Chondrocyte (in vitro differentiated cells): ENCODE measurements at places on chromosomes 3 and 15.
A peak's percentile ranks its signal among the peaks of the same experiment; 100 is the strongest.

DNA sequence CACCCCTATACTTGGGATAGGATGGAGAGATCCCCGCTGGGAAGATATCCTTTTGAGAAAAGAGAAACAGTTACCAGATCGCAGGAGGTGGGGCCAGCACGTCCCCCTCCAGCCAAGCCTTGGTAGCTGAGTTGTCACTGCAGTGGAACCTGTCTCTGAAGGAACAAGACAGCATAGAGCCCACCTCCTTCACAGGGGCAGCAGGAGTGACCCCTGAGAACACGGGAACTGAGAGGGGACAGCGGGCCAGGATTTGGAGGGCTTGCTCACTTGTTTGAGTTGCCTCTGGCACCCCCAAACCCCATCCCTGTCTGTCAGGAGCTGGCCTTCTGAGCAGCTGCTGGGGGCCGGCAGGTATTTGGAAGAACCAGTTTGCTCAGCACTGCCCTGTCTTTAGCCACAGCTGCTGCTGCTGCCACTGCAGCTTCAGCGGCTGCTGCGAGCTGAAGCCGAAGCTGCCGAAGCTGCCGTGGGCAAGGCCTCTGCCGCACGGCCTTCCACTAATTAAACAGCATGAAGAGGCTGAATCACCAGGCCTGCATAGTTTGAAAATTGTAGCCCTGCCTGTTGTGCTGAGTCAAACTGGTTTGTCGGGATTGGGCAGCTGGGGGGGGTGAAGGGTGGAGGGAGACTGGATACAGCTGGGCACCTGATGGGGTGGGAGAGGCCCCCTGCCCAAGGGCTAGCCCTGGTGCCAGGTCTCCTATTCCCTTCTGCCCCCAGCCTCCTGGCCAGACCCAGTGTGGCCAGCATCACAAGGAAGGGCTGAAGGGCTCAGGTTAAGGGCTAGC, 4.0 kb downstream of the EPHB3 start:
- H3K27me3 ChIP-seq: peaks cover 3% of the 10 kb centered on the region
- H3K4me3 ChIP-seq: no peak overlapping the region
- no peaks in the 10 kb centered on the region for H3K36me3 ChIP-seq
- H3K27ac ChIP-seq: peak overlapping the region; percentile 45

GRCh38 chr3:88036221-88036620, 22.6 kb downstream of the CGGBP1 start:
- no peak overlapping the region for H3K4me3 ChIP-seq
- no peaks in the 10 kb centered on the region for H3K36me3 ChIP-seq
- H3K27me3 ChIP-seq: peaks cover 1% of the 10 kb centered on the region
- H3K27ac ChIP-seq: no peak overlapping the region

- H3K27me3 ChIP-seq: no peaks in the 10 kb centered on the region
- peaks cover 12% of the 10 kb centered on the region for H3K4me1 ChIP-seq
- H3K36me3 ChIP-seq: no peaks in the 10 kb centered on the region
- DNase-seq: no peak
These were observed 10.3 kb upstream of the LRRC34 start for GRCh38 chr3:169822983-169823382.

- no peaks in the 10 kb centered on the region for H3K27me3 ChIP-seq
- H3K27ac ChIP-seq: no peak overlapping the region
- H3K4me3 ChIP-seq: no peak overlapping the region
- peaks cover 5% of the 10 kb centered on the region for H3K36me3 ChIP-seq
These were observed 7.5 kb upstream of the ANKDD1A start for GRCh38 chr15:64904189-64904588.

GRCh38 chr3:124851136-124851535, 36.0 kb downstream of the ITGB5 start:
- peak overlapping the region; percentile 96 for H3K27ac ChIP-seq
- H3K4me1 ChIP-seq: peaks cover 70% of the 10 kb centered on the region

DNA sequence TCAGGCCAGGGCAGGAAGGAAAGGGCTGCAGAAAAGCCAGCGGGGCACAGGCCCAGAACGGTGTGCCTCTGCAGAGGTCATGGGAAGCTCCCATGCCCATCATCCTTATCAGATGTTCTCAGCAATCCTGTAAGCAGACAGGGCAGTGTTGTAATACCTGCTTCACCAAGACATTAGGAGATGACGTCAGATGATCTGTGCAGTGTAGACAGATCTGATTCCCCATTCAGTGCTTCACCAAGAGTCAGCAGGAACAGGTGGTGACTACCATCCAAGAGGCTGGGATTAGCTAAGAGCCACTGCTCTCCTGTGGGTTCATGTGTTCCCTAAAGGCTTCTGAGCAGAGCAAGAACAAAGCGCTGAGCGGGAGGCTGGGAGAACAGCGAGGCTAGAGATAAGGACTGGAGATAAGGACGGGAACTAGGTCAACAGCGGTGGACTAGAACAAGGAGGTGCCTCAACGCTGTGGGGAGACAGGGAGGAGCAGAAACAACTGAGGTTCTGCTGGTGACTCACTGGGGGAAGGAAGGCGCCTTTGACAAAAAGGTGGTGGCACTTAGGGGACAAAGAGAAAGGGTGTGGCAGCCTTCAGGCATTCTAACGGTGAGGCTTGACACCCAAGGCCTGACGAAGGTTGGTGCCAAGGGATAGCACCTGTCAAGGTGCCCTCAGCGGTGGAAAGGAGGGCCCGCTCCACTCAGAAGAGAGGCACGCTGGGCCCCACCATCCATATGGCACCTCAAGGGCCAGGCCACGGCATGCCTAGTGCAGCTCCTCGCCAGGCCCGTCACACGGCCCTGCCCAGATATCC, 28.4 kb downstream of the CCDC12 start:
- no peaks in the 10 kb centered on the region for H3K27me3 ChIP-seq
- no peak overlapping the region for H3K4me3 ChIP-seq
- peaks cover 51% of the 10 kb centered on the region for H3K4me1 ChIP-seq

- peaks cover 65% of the 10 kb centered on the region for H3K4me1 ChIP-seq
- H3K4me3 ChIP-seq: no peak overlapping the region
- peak; percentile 59 for DNase-seq
- no peaks in the 10 kb centered on the region for H3K27me3 ChIP-seq
- H3K27ac ChIP-seq: peak overlapping the region; percentile 58
- peaks cover 21% of the 10 kb centered on the region for H3K36me3 ChIP-seq
These were observed 47.5 kb downstream of the DNASE1L3 start for GRCh38 chr3:58163234-58163633.

- DNase-seq: no peak
- H3K27ac ChIP-seq: no peak overlapping the region
- no peaks in the 10 kb centered on the region for H3K36me3 ChIP-seq
- H3K4me1 ChIP-seq: no peaks in the 10 kb centered on the region
These were observed 104.4 kb upstream of the GOLGA6L6 start for GRCh38 chr15:20645956-20646355.

- no peaks in the 10 kb centered on the region for H3K4me1 ChIP-seq
- H3K27ac ChIP-seq: no peak overlapping the region
- no peak overlapping the region for H3K4me3 ChIP-seq
- H3K36me3 ChIP-seq: no peaks in the 10 kb centered on the region
These were observed 2.7 kb downstream of the CERS3 start for GRCh38 chr15:100526027-100526481.

DNA sequence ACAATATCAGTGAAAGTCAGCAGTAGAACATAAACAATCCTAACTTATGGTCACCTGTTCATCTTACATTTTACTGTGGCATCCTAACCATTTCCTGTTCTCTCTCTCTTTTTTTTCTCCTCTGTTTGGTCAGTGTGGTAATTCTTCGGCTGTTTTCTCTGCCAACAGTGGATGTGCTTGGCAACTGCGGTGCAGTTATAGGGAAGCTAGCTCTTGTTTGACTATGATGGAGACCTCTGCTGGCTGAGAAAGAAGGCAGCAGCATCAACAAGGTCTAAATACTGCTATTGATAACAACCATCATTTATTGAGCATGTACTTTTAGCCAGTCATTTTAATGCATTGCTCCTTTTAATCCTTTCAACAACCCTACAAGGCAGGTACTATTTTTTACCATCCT, 723 bp upstream of the DRD3 start:
- no peak overlapping the region for H3K27ac ChIP-seq
- H3K4me3 ChIP-seq: no peak overlapping the region
- peaks cover 1% of the 10 kb centered on the region for H3K36me3 ChIP-seq
- DNase-seq: no peak

DNA sequence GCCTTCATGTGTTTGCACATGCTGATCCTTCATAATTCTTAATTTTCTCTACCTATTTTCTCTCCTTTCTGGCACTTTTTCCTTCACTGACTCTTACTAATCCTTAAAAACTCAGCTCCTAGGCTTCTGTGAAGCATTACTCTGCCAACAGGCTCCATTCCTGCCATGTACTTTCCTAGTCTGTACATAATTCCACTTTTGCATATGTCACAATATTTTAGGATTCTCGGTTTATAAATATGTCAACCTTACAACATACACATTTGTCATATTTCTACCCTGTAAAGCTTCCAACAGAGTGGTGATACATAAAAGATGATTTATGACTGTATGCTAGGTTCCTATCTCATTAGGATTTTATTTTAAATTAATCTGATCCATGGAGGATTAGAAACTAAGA, 38.2 kb upstream of the AGTR1 start:
- H3K27ac ChIP-seq: no peak overlapping the region
- no peak overlapping the region for H3K4me3 ChIP-seq
- no peaks in the 10 kb centered on the region for H3K36me3 ChIP-seq

DNA sequence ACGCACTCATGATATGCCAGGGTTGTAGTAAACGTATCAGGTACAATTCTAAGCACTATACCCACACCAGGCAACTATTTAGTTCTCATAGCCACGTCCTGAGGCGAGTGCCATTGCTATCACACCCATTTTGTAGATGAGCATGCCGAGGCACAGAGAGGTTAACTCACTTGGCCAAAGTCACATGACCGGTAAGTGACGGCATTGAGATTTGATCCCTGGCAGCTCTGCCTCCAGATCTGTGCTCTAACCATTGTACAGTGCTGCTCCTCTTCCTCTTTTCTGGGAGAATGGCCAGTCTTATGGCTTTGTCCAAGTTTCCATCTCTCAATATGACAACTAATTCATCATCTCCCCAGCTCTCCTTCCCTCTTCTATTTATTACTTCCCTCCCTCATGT, 18.9 kb upstream of the ATP2B2 start:
- H3K27ac ChIP-seq: no peak overlapping the region
- peaks cover 6% of the 10 kb centered on the region for H3K4me1 ChIP-seq
- no peak overlapping the region for H3K4me3 ChIP-seq
- no peak for DNase-seq
- H3K27me3 ChIP-seq: peaks cover 63% of the 10 kb centered on the region

DNA sequence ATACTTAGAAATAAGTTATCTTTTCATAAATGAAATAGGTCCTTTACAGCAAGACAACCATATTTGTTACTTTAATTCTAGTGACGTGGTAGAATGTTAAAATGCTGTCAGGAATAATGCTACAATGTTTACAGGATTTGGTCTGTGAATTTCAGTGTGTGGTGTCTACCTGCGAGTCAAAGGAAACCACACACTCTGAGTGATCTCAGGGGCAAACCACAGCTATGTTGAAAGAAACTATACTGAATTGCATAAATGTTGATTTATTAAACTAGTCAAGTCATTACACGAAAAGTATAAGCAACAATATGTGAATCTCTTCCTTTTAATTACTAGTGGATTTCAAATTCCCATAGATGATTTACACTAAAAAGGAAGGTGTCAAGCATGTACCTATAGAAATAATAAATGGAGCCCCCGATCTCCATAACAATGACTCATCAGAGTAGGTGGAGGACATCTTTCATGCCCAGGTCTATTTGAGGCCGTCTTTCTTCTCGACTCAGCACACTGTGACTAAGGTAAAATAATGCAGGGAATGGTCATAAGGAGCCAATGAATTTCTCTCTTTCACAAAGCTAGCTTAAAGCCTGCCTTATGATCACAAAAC, 463.0 kb downstream of the ERC2 start:
- H3K4me3 ChIP-seq: no peak overlapping the region
- H3K27me3 ChIP-seq: no peaks in the 10 kb centered on the region
- no peak overlapping the region for H3K27ac ChIP-seq
- H3K4me1 ChIP-seq: peaks cover 50% of the 10 kb centered on the region

- no peak overlapping the region for H3K27ac ChIP-seq
- H3K4me3 ChIP-seq: no peak overlapping the region
- H3K36me3 ChIP-seq: peaks cover 8% of the 10 kb centered on the region
- no peaks in the 10 kb centered on the region for H3K27me3 ChIP-seq
- DNase-seq: no peak
These were observed 34.8 kb downstream of the COMMD2 start for GRCh38 chr3:149717391-149718056.

GRCh38 chr3:191499307-191500080, 38.5 kb downstream of the PYDC2 start:
- no peak for DNase-seq
- peaks cover 4% of the 10 kb centered on the region for H3K27me3 ChIP-seq
- H3K36me3 ChIP-seq: no peaks in the 10 kb centered on the region
- peaks cover 8% of the 10 kb centered on the region for H3K4me1 ChIP-seq
- H3K4me3 ChIP-seq: peak overlapping the region; percentile 44

DNA sequence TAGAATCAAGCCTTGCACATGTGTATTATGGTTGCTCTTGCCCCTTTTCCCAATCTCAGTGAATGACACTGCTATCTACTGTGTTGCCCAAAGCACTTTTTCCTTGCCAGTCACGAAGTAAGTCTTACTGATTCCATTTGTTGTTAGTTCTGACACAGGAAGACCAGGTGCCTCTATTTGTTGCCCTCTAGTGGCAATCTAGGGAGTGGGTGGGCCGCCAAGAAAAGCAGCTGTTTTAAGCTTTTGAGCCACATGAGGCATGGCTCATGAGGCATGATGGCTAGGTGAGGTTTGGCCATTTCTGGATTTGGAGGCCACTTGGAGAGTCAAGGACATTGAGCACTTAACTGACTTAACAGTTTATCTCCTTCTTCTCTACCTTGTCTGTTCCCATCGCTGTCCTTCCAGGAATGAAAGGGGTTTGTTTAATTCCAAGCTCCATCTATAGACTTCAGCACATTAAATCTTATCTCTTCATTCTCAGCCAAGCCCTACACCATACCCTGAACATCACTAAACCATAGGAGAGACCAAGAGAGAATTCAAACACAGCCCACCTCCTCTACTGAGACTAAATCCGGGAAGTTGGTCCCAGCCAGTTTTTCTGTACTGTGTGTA, 103.1 kb downstream of the HCN4 start:
- no peak overlapping the region for H3K27ac ChIP-seq
- H3K4me3 ChIP-seq: no peak overlapping the region
- H3K36me3 ChIP-seq: peaks cover 12% of the 10 kb centered on the region
- DNase-seq: no peak

- no peak overlapping the region for H3K4me3 ChIP-seq
- no peak for DNase-seq
- no peak overlapping the region for H3K27ac ChIP-seq
- H3K4me1 ChIP-seq: peaks cover 31% of the 10 kb centered on the region
- H3K27me3 ChIP-seq: no peaks in the 10 kb centered on the region
- no peaks in the 10 kb centered on the region for H3K36me3 ChIP-seq
These were observed 68.2 kb upstream of the THBS1 start for GRCh38 chr15:39512643-39513042.

GRCh38 chr3:64363842-64364241, 138.6 kb upstream of the PRICKLE2 start:
- no peaks in the 10 kb centered on the region for H3K27me3 ChIP-seq
- DNase-seq: no peak
- H3K4me3 ChIP-seq: no peak overlapping the region
- no peak overlapping the region for H3K27ac ChIP-seq
- no peaks in the 10 kb centered on the region for H3K36me3 ChIP-seq

GRCh38 chr15:100716456-100717085, 114.2 kb downstream of the ASB7 start:
- no peak overlapping the region for H3K4me3 ChIP-seq
- peaks cover 18% of the 10 kb centered on the region for H3K4me1 ChIP-seq
- H3K27ac ChIP-seq: no peak overlapping the region
- no peaks in the 10 kb centered on the region for H3K27me3 ChIP-seq
